ENCODE measurements at places on chromosomes 1 and 21.
A peak's percentile ranks its signal among the peaks of the same experiment; 100 is the strongest.

- DNase-seq = no peak
These were observed 122.3 kb downstream of the PLXNA2 start for GRCh38 chr1:208121813-208122364.

DNA sequence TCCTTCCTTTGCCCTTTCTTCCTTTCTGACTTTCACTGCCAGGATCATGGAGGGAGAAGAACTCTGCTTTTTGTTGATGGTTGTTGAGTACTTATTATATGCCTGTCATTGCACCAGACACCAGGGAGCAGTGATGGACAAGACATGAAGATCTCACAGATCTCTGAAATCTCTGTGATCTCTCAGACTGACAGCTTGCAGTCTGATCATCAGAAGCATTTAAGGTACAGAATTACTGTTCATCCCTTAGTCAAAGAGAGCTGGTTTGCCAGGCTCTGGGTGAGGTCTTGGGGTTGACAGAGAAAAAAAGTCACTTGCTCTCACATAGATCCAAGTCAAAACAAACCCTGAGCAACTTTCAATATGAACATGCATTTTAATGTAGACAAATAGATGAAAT lies 299.5 kb upstream of the FMN2 start:
- no peak for DNase-seq

DNA sequence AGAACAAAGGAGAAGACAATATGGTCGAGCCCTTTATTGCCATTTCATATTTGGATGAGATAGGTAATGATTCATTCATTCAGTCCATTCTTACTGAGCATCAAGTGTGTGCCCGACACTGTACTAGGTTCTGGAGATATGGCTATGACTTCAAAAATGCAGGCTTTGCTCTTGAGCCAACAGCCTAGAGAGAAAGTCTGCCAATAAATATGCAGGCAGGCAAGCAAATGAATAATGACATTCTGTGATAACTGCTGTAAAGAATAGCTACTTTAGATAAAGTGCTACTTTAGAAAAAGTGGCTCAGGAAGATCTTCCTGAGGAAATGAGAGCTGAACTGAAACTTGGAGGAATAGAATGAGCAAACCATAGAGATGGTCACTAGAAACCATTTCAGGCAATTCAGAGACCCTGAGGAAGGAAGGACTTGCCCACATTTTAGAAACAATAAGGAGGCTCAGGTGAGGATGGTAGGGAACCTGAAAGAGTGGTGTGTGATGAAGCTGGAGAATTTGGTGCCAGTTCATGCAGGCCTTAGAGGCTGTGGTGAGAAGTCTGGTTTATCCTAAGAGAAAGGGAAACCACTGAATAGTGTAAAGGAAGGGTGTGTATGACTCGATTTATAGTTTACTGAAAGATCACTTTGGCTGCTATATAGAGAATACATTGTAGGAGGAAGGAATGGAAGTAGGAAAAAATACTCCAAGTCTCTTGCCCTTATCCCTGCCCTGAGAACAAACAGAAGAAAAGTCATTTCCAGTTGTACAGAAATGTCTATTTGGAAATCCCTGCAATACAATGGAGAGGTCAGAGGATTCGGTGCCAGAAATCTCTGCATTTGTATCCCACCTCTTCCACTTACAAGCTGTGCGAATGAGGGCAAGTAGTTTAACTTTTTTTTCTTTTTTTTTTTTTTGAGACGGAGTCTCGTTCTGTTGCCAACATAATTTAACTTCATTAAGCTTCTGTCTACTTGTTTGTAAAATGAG lies 167.9 kb downstream of the VPS13D start:
- no peak for DNase-seq

DNA sequence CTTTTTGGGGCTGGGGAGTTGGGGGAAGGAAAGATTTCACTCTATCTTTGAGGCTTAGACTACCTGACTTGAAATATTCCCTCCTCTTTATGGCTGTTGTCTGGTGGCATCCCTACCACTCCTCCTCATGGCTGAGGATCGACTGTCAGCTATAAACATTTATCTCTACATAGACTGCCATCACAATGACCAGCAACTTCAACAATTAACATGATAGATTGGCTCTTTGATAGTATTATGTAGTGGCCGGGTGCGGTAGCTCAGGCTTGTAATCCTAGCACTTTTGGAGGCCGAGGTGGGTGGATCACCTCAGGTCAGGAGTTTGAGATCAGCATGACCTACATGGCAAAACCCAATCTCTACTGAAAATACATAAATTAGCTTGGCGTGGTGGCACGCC lies 72.4 kb downstream of the GABPA start:
- DNase-seq = no peak

GRCh38 chr1:110545492-110545891 lies 26.5 kb upstream of the KCNA10 start:
- DNase-seq = no peak

GRCh38 chr1:21703318-21703963 lies 34.3 kb upstream of the RAP1GAP start:
- DNase-seq = peak; percentile 41

- no peak for DNase-seq
These were observed 627.4 kb upstream of the NR5A2 start for GRCh38 chr1:199399996-199400724.

- no peak for DNase-seq
These were observed 112.8 kb upstream of the SLC35F3 start for GRCh38 chr1:233791721-233792120.

- DNase-seq = no peak
These were observed 69.8 kb upstream of the PGBD5 start for GRCh38 chr1:230495891-230496385.

- DNase-seq = no peak
These were observed 1.4 kb upstream of the ARHGEF2 start for GRCh38 chr1:155979597-155980343.

DNA sequence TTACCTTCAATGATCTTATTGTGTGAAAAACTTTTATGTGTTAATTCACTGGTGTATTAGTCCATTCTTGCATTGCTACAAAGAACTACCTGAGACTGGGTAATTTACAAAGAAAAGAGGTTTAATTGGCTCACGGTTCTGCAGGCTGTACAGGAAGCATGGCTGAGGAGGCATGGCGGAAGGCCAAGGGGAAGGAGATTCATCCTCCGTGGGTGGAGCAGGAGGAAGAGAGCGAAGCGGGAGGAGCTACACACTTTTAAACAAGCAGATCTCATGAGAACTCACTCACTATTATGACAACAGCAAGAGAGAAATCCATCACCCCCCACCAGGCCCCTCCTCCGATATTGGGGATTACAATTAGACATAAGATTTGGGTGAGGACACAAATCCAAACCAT lies 44.2 kb upstream of the RGS7 start:
- no peak for DNase-seq

DNA sequence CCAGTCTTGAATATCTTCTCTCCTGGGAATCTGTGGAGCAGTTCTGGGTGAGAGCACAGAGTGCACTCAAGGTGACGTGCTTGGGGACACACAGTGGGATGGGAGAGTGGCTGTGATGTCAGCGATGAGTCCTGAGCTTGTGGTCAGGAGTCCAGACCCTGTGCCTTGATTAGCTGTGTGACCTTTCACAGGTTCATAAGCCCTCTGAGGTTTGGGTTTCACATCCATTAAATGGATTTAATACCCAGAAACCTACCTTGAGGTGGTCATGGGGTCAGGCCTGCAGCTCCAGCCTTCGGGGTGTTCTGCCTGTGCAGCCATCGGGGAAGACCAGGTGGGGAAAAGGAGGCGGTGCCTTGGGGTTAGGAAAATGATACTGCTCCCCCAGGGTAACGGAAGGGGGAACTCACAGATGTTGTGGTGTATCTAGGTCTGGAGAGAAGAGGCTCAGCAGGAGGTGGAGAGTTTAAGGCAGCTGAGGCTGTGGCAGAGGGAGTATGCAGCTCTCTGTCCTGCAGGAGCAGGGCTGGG lies 38.5 kb upstream of the ETV3 start:
- no peak for DNase-seq

- DNase-seq = no peak
These were observed 36.0 kb downstream of the ABCG1 start for GRCh38 chr21:42254651-42255601.

DNA sequence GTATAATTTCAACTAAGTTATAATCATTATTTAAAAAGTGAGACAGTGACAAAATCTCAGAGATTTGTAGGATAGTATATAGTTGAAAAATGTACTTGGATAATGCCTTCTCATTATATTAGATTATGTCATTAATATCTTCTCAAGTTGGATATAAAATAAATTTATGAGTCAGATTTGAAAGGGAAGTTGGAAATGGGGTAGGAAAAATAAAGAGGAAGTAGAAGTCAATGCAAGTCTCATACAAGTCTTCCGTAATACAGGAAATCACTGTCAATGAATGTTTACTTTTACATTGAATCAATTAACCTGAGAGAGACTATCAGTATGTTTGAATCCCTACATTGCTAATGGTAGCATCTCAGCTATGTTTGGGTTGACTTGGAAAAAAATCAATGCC lies 16.2 kb upstream of the RNPC3 start:
- DNase-seq = no peak

DNA sequence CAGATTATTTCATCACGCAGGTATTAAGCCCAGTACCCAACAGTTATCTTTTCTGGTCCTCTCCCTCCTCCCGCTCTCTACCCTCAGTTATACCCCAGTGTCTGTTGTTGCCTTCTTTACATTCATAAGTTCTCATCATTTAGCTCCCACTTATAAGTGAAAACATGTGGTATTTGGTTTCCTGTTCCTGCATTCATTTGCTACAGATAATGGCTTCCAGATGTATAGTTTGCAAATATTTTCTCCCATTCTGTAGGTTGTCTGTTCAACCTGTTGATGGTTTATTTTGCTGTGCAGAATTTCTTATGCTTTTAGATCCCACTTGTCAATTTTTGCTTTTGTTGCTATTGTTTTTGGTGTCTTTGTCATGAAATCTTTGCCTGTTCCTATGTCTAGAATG lies 21.1 kb upstream of the KCNH1 start:
- DNase-seq = no peak

DNA sequence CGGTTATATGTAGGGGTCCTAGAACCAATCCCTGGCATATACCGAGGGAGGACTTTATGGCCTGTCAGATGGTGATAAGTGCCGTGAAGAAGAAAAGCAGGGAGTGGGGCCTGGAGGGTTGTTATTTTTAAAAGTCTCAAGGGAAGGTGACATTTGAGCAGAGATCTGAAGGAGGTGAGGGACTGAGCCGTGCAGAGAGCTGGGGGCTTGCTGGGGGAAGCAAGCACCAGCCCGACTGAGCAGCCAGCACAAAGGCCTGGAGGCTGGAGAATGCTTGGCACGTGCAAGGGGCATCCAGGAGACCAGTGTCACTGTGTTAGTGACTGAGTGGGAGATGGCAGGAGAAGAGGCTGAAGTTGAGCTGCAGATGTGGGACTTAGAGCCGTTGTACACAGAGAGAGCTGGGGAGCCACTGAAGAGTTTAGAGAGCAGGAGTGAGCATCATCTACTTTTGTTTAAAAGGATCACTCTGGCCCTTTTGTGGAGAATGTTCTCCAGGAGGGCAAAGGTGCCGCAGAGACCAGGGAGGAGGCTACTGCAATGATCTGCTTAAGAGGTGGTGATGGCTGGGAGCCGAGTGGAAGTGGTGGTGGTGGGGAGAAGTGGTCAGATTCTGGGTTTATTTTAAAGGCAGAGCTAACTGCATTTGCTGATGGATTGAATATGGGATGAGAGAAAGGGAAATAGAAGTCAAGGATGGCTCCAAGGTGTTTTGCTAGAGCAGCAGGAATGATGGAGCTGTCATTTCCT lies 31.2 kb downstream of the PTPRU start:
- DNase-seq = no peak

- peak; percentile 83 for DNase-seq
These were observed 98.9 kb upstream of the BACE2 start for GRCh38 chr21:41068967-41069642.

DNA sequence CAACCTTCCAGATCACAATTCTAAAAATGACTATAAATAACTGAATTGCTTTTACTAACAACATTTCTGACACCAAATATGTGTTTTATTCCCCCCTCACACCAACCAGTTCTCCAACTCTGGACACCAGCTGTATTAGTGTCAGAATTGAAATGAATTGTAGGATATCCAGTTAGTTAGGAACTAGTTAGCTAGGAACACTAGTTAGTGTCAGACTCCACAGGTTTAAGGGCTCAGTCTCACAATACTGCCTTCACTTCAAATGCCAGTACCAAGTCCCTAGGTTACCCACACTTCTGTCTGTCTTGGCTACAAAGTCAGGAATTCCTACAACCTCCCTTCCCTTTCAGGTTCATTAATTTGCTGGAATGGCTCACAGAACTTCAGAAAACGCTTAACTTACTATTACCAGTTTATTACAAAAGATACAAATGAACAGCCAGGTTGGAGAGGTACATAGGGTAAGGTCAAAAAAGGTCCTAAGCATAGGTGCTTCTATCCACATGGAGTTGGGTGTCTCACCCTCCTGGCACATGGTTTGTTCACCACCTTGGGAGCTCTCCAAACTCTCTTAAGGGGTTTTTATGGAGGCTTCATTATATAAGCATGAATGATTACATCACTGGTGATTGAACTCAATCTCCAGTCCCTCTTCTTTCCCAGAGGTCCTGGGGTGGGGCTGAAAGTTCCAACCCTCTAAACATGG lies 4.2 kb downstream of the STXBP3 start:
- no peak for DNase-seq

GRCh38 chr1:11187000-11187399 lies 2.2 kb upstream of the ANGPTL7 start:
- no peak for DNase-seq

DNA sequence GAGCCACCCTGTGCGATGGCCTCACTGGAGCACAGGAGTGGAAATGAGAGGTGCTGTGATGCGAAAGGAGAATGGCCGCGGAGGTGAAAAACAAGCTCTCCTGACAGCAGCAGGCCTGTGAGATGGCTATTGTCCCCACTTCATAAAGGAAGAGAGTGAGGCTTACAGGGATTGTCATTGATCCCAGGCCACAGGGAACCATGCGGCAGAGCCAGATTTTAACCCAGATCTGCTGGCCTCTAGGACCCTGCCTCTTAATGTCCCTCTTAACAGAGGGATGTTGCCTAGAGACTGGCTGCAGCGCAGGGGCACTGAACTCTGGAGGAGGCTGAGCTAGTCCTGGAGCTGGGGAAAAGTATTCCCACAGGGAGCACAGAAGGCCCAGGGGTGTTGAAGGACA lies 3.1 kb upstream of the SYTL1 start:
- DNase-seq = no peak

DNA sequence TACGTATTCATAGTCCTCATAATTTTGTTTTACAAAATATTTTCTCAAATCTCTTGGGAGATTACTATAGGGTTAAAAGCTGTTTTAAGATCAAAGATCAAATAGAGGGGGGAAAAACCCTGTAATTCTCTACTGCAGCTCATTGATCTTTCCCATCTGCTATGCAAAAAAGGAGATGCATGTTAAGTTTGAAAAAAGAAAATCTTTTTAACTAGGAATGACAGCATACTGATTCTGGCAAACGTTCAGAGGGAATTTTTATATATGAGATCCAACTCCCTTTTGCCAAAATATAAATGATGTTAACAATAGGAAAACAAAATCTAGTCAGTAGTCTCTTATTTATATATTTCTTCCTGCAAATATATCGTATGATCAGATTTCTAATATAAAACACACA lies 69.1 kb downstream of the SMYD3 start:
- no peak for DNase-seq

Measured in AG08395 (cell line).